ENCODE measurements at places on chromosomes 7 and 10. TPM values are rescaled to one million over a fixed set of nuclear protein-coding genes. Genes with fewer than 3 reads are reported as not detected.

- H3K4me3 ChIP-seq, result no peak overlapping the region
- no peak overlapping the region for H3K27ac ChIP-seq
- peaks cover 11% of the 10 kb centered on the region for H3K27me3 ChIP-seq
- H3K4me1 ChIP-seq, result peaks cover 13% of the 10 kb centered on the region
These were observed 5.4 kb downstream of the NYAP1 start for GRCh38 chr7:100489121-100489520.

DNA sequence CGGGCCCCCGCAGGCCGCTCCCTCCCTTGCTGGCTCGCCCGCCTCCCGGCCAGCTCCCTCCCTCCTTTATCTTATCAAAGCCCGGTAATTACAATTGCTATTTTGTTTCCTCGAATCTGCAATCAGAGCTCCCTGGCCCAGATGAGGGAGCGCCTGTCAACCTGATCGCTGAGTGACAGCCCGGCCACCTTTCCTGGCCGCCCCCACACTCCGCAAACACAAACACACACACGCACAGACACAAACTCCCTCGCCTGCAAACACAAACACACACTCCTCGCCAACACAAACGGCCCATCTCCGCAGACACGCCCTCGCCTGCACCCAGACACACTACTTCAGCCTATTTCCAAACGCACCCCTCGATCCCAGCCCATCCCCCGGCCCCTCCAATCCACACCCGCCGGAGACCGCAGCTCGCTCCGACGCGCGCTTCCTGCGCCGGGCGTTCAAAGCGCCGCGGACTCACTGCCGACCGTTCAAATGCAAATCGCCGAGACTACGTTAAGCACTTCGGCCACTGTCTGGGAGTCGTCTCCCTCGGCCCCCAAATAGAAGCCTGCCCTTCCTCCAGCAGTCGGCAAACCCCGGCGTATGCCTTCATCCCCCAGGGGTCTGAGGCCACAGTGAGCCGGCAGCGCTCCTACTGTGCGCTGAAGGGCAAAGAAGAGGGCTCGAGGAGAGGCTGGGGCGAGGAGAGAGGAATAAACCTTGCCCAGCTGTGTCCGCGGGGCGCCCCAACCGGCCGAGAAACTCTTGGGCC lies 3.0 kb upstream of the FGF8 start:
- H3K4me1 ChIP-seq, result peaks cover 51% of the 10 kb centered on the region
- H3K36me3 ChIP-seq, result peaks cover 5% of the 10 kb centered on the region
- peaks cover 37% of the 10 kb centered on the region for H3K27me3 ChIP-seq
- H3K4me3 ChIP-seq, result peak overlapping the region; percentile 67
- peak; percentile 28 for DNase-seq

DNA sequence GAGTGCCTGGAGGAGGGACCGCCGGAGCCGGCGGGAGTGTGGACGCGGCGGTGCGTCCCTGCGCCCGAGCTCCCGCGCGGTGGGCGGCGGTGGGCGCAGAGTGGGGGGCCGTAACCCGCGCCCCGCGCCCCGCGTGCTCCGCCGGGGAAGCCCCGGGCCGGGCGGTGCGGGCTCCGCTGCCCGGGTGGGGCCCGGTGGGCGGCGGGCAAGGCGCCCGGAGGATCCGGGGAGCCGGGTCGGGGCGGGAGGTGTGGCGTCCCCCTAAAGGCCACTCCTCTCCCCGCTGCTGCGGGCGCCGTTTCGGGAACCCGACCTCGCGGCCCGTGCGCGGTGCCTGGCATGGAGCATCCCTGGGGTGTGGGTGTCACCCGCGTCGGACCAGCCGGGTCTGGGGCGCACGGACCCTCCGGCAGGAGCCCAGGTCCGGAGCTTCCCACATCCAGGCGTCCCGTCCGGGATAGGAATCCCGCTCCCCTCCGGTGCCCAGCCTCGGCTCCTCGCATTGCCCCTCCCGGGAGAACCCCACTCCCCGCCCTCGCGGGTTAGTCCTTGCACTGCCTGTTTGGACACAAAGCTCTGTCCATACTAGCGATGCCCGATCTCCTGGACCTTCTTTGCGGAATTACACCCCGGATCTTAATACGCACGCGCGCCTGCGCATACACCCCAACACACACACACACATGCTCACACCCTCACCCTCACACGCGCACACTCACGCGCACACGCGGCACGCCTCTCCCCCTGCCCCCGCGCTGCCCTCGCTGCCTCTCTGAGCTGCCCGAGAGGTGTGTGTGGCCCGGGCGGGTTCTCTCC lies 723 bp downstream of the MTURN start:
- H3K36me3 ChIP-seq, result no peaks in the 10 kb centered on the region
- H3K27ac ChIP-seq, result no peak overlapping the region
- H3K4me1 ChIP-seq, result peaks cover 8% of the 10 kb centered on the region

DNA sequence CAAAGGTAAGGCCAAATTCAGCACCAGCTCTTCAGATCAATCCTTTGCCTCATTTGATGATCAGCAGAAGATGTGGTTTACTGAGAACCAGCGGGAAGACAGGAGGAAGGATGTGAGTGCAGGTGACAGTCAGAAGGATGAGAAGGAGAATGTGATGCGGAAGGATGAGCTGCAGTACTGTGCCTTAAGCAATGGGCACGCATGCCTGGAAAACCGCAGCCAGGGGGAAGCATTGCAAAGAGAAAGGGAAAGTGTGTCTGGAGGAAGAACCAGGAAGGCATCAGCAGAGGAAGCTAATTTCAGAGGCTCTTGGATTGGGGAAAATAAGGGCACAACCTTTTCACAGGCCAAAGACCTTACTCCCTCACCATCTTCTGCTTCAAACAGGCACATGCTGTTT lies 25.7 kb downstream of the C10orf71 start:
- DNase-seq, result no peak
- H3K27me3 ChIP-seq, result peaks cover 4% of the 10 kb centered on the region
- H3K4me1 ChIP-seq, result no peaks in the 10 kb centered on the region
- no peak overlapping the region for H3K4me3 ChIP-seq
- no peaks in the 10 kb centered on the region for H3K36me3 ChIP-seq
- H3K27ac ChIP-seq, result no peak overlapping the region

DNA sequence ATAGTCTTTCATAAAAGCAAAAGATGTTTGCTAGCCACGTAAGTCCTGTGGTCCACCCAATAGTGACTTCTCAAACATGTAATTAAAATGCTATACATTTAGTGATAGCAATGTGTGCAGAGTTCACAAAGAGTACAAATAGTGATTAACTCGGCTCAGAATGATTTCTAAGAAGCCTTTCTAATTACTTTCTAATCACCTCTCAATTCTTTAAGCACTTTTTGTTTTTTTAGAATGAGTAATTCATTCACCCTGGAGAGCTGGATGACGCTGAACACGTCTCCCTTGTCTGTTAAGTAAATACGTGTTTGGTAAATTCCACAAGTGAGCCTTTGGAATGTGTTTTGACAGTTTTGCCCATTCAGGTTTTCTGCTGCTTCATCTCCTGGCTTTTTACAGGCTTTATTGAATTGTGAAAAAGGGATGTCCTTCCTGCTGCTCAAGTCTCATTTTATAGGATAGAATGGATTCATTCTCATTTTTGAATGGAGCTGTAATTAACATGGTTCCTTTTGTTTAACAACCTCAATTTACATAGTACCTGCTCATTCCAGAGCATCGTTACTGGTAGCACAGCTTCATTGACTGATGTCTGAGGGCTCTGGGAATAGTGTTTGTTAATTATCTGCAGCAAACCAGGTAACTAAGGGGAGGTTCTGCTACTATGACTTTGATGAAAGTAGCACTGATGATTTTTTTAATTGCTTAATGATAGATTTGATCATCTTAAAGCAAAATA lies 212.1 kb downstream of the VTI1A start:
- H3K4me3 ChIP-seq, result no peak overlapping the region
- no peaks in the 10 kb centered on the region for H3K4me1 ChIP-seq
- no peaks in the 10 kb centered on the region for H3K36me3 ChIP-seq
- H3K27me3 ChIP-seq, result no peaks in the 10 kb centered on the region
- H3K27ac ChIP-seq, result no peak overlapping the region

GRCh38 chr10:71638064-71638821 lies 81.3 kb downstream of the C10orf105 start:
- no peak overlapping the region for H3K4me3 ChIP-seq
- no peak overlapping the region for H3K27ac ChIP-seq
- no peaks in the 10 kb centered on the region for H3K36me3 ChIP-seq

- H3K4me1 ChIP-seq, result peaks cover 32% of the 10 kb centered on the region
- H3K27me3 ChIP-seq, result no peaks in the 10 kb centered on the region
- H3K4me3 ChIP-seq, result no peak overlapping the region
- no peak for DNase-seq
- H3K36me3 ChIP-seq, result peaks cover 57% of the 10 kb centered on the region
- H3K27ac ChIP-seq, result peak overlapping the region; percentile 19
These were observed 23.5 kb downstream of the GATA3 start for GRCh38 chr10:8078027-8078426.

DNA sequence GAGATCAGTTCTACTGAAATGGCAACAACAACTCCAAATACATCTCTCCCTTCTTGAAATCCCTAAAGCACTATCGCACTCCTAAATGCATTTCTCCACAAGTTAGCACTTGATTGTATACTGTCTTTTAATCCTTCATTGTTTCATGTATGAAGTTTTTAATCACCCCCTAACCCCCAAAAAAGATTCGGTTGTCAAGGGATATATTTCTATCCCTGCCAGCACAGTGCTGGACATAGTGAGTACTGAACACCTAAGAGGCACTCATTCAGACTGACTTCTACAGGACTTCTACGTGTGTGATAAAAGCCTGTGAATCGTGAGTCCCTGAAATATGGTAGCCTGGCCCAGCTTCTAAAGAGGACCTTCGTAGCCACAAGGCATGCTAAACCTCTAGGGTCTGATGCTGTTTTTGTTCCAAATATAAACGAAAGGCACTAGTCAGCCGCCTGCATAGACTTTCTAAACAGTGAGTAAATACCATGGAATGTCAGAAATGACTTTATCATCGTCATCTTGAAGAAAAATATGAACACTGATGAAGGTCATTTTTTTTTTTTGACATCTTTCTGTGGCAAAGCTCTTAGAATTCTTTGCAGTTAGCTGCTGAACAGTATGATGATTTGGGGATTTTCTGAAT lies 14.6 kb upstream of the ZSCAN21 start:
- H3K36me3 ChIP-seq, result peaks cover 67% of the 10 kb centered on the region
- no peaks in the 10 kb centered on the region for H3K27me3 ChIP-seq

DNA sequence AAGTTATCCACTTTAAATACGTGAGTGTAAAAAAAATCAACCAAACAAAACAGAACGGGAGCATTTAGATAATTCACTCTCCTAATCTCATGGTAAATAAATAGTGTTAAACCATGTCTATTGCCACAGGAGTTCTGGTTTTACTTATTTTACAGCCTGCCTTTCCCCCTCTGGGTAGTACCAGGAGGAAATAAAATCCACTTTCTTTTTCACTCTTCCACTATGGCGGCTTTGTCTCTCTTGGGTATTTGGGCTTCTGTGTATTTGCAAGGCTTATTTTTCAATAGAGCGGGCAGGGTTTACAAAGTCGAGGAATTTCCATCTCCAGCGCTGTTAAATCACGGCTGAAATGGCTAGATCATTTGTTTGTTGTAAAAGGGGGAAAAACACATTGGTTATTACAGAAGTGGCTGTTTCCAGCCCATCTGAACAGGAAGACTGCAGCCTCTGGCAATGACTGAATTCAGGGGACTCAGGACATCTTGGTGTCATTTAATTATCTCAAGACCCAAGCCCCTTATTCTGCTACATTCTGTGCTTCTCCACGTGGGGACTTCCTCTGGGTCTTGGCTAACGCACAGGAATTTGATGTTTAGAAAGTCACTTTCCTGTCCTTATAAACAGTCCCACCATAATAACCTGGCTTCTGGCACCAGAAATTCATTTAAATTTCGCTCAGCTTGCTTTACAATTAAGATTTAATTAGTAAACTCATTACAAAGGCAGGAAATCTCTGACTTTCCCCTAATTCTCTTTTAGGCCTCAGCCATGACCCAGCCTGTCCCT lies 323.9 kb downstream of the GATA3 start:
- no peak for DNase-seq
- no peak overlapping the region for H3K4me3 ChIP-seq
- H3K27ac ChIP-seq, result no peak overlapping the region
- peaks cover 10% of the 10 kb centered on the region for H3K36me3 ChIP-seq

- H3K27me3 ChIP-seq, result no peaks in the 10 kb centered on the region
- peaks cover 13% of the 10 kb centered on the region for H3K4me1 ChIP-seq
- H3K36me3 ChIP-seq, result no peaks in the 10 kb centered on the region
- H3K27ac ChIP-seq, result no peak overlapping the region
- no peak for DNase-seq
- no peak overlapping the region for H3K4me3 ChIP-seq
These were observed 396.1 kb upstream of the KLF6 start for GRCh38 chr10:4181081-4181480.

DNA sequence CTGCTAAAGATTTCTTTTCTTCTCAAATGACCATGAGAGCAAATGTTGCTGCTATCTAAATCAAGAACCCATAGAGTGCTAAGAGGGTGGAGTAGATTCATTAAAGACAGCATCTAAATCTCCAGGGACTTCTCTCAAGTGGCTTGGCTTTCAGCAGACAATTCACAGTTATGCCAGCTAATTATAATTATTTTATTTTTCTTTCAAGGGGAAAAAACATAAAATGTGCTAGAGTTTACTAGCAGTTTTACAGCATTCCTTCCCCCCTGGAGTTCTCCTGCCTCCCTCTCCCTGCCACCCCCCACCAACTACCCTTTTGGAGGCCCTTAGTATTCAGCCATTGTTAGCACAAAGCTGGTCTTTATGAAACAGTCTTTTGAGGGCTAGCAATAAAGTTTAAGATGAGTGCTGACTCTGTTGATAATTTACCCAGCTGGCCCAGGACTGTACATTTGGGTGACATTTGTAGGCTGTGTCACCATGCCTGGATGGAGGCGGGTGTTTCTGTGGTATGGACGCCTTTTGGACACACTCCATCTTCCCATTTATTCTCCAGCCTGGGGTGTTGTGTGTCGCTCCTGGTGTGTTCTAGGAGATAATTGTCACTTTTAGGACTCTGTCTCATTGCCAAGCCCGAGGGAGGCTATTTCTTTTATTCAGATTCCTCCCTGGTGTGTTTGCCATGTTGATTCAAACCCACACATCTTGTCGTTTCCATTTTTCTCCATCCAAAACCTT lies 160.2 kb downstream of the CREB5 start:
- no peaks in the 10 kb centered on the region for H3K4me1 ChIP-seq
- no peak overlapping the region for H3K27ac ChIP-seq
- DNase-seq, result no peak
- no peaks in the 10 kb centered on the region for H3K27me3 ChIP-seq
- no peaks in the 10 kb centered on the region for H3K36me3 ChIP-seq

GRCh38 chr10:14836208-14836607 lies 1.6 kb downstream of the CDNF start:
- H3K36me3 ChIP-seq, result peaks cover 14% of the 10 kb centered on the region
- H3K4me1 ChIP-seq, result peaks cover 24% of the 10 kb centered on the region
- no peak overlapping the region for H3K27ac ChIP-seq

GRCh38 chr7:83101530-83101929 lies 61.2 kb downstream of the PCLO start:
- H3K27me3 ChIP-seq, result no peaks in the 10 kb centered on the region
- no peak overlapping the region for H3K4me3 ChIP-seq
- no peaks in the 10 kb centered on the region for H3K4me1 ChIP-seq
- H3K36me3 ChIP-seq, result no peaks in the 10 kb centered on the region

- H3K27me3 ChIP-seq, result no peaks in the 10 kb centered on the region
- H3K36me3 ChIP-seq, result peaks cover 15% of the 10 kb centered on the region
- DNase-seq, result no peak
- peaks cover 47% of the 10 kb centered on the region for H3K4me1 ChIP-seq
- peak overlapping the region; percentile 27 for H3K4me3 ChIP-seq
- H3K27ac ChIP-seq, result no peak overlapping the region
These were observed 1.8 kb upstream of the WAPL start for GRCh38 chr10:86523348-86523747.

EBF3 gene
- total RNA-seq, result not detected

CYP26C1 gene
- not detected for total RNA-seq

LMOD2 gene
- not detected for total RNA-seq

AMZ1 gene
- total RNA-seq, result 0.78 TPM

CRHR2 gene
- total RNA-seq, result not detected

SPDYE6 gene
- total RNA-seq, result 0.13 TPM

ZNF804B gene
- total RNA-seq, result not detected

CUBN gene
- total RNA-seq, result 0.80 TPM

DDC gene
- total RNA-seq, result not detected

Data from activated CD4-positive, alpha-beta memory T cell treated with anti-CD3 and anti-CD28 coated beads, Interleukin-2, amount 10 ng/mL, durations not matched to agents 7 days and 5 days (primary cell).